ENCODE measurements at places on chromosomes 16 and 17.

DNA sequence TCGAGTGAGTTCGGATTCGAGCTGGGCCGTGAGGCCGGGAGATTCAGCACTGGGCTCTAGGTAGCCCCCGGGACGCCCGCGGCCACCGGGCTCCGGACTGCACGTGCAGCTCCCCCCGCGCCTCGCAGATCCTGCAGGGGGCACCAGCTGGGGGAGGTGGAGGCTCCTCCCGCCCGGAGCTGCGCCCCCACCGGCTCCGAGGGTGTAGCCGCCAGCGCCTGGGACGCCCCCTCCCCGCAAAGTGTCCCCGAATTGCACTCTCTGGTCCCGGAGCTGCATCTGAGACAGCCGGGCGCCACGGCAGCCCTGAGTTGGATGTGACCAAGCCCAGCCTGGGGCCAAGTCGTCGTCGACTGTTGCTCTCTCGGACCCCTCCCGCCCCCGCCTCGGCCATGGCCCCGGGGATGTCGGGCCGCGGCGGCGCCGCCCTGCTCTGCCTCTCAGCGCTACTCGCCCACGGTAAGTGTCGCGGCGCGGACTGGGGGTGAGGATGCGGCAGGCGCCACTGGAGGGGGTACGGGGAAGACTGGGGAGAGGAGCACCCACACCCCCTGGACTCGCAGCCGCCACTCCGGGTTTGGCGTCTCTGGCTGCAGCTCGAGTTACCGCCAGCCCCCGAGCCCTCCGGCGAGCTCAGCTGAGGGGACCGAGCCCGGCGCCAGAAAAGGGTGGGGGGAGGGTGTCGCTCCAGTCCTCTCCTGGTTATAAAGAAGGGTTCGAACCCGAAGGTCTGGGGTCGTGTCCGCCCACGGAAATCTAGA, 1.5 kb downstream of the TMEM132E start:
- DNase-seq, result no peak

DNA sequence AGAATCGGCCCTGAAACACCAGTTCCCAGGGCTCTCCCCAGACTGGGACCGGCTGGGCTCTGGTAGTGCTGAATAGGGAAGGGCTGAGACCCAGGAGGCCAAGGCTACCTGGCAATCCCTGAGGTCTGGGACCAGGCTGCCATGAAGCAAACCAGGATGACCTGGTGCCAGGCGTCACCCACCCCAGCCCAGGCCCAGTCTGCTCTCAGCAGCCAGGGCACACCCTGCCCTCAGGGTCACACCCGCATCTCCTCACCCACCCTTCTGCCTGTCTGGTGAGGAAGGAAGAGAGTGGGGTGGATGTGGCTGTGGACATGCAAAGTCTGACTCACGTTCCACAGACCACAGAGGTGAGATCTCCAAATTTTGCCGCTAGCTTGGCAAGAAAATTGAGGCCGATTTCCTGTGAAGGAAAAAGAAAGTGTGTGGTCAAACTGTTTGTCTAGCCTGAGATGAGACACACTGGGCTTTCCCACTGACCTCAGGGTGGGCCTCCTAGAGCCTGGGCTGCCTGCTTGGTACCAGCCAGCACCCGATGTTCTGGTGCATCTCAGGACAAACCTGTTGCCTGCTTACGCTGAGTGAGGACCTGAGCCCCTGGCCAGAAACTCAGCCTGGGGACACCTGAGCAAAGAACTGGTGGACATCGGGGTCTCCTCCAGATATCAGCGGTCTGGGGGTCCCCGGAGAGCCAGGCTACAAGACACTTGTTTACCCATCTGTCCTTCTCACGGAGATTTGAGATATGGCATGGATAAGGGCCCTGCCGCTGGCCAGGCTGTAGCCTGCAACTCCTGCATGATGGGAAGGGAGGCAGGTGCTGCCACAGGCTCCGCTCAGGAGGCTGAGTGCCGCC, 6.3 kb upstream of the RAB37 start:
- DNase-seq, result no peak

DNA sequence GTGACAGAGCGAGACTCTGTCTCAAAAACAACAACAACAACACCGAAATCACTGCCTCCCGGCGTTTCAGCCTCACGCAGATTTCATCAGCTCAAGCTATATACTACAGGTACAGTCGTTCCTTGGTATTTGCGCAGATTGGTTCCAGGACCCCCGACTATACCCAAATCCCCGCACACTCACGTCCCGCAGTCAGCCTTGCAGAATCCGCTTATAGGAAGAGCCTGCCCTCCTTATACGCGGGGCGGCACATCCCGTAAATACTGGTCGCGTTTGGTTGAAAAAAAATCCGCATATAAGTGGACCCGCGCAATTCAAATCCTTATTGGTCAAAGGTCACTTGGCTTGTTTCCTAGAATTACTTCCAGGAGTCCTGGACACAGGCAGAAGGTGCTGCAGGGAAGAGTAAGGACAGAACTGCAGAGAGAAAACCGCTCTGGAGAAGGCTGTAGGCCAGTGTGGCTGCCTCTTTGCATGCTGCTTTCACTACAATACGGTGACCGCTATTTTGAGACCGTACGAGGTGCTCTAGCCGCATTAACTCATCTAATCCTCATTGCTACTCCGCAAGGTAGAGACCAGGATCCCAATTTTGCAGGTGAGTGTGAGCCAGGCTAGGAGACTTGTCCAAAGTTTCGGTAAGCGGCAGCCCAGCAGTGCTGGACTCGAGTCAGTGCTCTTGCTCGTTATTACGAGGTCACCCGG, 718 bp downstream of the NDUFAB1 start:
- peak; percentile 7 for DNase-seq

DNA sequence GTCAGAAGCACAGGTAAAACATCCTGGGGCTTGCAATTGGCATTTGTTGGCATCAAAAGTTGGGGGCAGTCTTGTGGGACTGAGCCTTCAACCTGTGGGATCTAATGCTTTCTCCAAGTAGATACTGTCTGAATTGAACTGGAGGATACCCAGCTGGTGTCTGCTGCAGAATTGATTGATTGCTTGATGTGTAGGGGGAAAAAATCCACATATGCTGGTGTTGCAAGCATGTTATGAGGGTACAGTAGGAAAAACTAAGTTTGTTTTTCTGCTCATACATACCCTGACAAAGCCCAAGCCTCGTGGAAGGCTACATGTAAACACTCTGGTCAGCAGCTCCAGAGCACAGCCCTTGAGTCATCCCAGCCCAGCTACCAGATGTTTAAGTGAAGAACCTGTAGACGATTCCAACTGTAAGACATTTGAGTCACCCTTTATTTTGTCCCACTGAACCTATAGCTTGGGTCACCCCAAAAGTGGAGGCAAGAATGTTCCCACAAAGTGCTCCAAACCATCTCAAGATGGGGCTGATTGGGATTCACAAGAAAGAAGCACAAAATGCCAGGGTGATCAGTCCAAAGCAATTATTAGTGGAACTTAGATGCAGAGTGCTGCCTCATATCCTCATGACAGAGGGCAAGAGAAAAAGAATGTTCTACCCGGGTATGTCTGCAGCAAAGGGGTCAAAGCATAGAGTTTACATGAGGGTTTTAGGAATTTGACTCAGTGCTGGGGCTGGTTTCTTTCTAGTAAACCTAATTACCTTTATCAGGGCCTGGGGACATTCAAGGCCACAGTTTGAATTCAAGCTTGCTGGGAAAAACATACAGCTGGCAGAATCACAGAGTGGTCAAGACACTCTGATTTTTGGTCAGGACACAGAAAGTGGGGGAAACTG, 9.6 kb upstream of the APPBP2 start:
- peak; percentile 70 for DNase-seq

- no peak for DNase-seq
Observed at GRCh38 chr16:25855063-25855462, 163.3 kb downstream of the HS3ST4 start.

GRCh38 chr17:1533661-1534325, 17.4 kb upstream of the INPP5K start:
- no peak for DNase-seq

DNA sequence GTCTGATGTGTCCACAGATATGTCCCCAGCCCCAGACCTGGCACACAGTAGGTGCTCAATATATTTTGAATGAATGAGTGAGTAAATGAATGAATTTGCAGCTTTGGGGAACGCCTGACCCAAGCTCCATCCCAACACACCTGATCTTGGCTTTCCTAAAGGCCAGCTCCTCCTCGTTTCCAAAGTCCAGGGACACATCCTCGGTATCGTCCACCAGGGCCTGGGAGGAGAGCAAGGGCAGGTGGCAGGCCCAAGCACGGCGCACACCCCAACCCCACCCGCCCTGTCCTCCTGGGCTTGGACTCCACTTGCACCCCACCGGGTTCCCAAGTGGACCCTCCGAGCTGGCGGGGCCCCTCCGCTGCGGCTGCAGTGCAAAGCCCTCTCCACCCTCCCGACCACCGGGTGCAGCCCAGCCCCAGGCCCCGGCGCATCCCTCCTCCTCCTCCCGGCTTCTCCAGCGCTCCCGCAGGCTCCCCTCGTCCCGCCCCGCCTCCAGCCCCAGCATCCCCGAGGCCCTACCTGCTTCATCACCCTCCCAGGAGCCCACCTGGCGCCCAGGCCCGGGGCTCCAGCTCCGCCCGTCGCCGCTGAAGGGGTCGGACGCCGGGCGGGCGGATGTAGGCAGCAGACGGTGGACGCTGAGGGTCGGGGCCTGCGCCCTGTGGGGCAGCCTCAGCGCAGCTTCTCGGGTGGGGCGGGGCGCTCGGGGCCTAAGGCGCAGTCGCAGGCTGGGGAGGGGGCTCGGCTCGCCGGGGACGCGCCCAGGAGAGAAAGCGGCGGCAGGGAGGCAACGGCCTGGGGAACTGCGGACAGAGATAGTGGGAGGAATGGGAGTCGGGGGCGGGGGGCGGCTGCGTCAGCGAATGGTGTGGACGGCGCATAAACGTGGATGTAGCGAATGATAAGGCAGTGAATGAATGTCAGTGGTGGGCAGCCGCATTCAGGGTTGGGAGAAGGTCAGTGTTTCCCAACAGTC, at the start of gene TVP23A:
Gene TVP23A, minus strand, starts transcription at position 832 of the 979 bp plus-strand sequence. Its CDS starts 301 bp downstream, at position 531.
- DNase-seq, result no peak

DNA sequence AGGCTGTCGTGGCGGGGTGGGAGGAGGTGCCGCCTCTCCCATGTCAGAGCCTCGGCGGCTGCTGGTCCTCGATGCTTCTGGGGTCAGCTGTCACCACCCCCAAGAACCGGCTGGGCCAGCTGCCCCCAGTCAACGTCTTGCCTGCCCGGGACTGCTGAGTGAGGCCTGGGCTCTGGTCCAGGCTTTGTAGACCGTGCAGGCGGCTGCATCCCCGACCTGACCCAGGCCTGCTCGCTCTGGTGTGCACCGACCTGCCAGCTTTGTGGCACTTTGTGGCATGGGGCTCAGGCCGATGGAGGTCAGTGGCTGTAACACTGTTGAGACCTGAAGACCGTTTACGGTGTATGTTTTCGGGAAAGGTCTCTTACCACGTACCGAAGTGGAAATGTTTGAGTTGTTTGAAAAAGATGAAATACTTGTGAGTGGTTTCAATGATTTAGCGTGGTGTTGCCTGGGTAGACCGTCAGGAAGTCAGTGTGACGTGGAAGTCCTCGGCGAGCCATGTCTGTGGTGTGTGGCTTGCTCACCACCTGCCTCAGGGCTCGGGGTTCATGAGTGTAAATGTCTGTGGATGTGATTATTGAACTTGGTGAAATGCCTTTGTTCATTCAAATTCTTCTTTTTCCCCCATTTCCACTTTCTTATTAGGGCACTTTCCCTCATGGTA, 53.2 kb upstream of the ZNF750 start:
- no peak for DNase-seq

- no peak for DNase-seq
Observed at GRCh38 chr17:63631062-63631461, 8.8 kb downstream of the MAP3K3 start.

DNA sequence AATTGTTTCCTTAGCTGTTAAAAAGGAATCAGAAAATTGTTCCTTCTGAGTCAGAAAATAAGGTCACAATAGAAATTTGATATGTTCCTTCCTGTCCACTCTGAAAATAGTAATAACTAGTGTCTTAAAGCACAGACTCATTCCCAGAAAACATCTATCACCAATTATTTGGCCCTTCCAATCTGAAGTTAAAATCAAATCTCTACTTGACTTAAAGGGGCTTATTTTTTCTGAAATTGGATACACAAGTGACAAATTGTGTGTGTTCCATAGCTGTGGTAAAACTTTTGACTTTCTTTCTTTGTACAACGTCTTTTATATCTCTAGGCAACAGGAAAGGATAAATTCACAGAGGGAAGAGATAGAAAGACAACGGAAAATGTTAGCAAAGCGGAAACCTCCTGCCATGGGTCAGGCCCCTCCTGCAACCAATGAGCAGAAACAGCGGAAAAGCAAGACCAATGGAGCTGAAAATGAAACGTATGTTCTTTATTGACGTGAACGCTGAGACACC, 54.5 kb upstream of the MRC2 start:
- DNase-seq, result peak; percentile 63

GRCh38 chr16:88719267-88719932, 13.1 kb downstream of the CTU2 start:
- no peak for DNase-seq

GRCh38 chr16:17389384-17389783, 81.4 kb downstream of the XYLT1 start:
- peak; percentile 92 for DNase-seq

GRCh38 chr16:28495098-28495793, 803 bp downstream of the APOBR start:
- no peak for DNase-seq

- DNase-seq, result no peak
Observed at GRCh38 chr16:23428351-23428750, 24.6 kb downstream of the COG7 start.

GRCh38 chr17:40374821-40375498, 10.4 kb upstream of the GJD3 start:
- DNase-seq, result no peak

GRCh38 chr16:19517424-19518089, 4.3 kb downstream of the GDE1 start:
- DNase-seq, result peak; percentile 46

DNA sequence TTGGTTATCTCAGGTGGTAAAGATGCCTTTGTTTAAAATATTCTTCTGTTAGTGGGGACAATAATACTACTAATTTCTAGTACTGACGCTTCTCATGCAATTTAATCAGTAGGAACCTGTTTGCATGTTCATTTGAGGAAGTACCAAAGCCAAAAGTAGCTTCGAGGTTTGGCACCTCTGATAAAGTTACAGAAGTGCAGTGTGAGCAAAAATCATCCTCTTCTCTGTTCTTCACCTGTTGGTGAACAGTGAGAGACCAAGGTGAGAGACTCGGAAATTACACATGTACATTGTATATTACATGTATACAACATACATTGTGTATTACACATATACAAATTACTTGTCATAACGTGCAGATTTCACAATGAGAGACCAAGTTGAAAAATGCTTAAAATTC, 404.6 kb downstream of the MAF start:
- DNase-seq, result no peak

DNA sequence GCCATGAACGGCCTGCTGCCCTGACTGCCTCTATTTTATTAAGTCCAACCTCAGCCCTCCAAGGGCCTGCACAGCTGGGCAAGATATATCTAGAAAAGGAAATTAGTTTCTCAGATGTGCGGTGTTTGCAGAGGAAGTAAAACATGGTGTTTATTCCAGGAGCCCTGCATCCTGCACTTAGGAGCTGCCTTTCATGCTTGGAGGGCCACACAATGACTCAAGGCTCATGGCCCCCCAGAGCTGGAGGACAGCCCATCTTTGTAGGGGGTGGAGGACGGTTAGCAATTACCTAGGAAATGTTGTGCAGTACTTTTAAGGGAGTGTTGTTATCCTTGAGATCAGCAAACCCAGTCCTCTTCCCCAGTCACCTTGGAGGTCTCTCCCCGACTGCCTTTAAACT, 80.5 kb downstream of the COPRS start:
- peak; percentile 27 for DNase-seq

GRCh38 chr17:72121164-72122009, 567 bp downstream of the SOX9 start:
- peak; percentile 53 for DNase-seq

GRCh38 chr17:38743556-38744171, 4.5 kb downstream of the PCGF2 start:
- no peak for DNase-seq
